ENCODE measurements at places on chromosomes 11 and 22. TPM values are rescaled to one million over a fixed set of nuclear protein-coding genes. Genes with fewer than 3 reads are reported as not detected.

DLG2 gene
- 71.5 TPM for total RNA-seq

FAM83F gene
- total RNA-seq, result 54.5 TPM

TUB gene
- total RNA-seq, result 3.3 TPM

RFPL1 gene
- not detected for total RNA-seq

OR2AG2 gene
- not detected for total RNA-seq

HBE1 gene
- not detected for total RNA-seq

DNAJC24 gene
- total RNA-seq, result 13.5 TPM

OR51B5 gene
- not detected for total RNA-seq

SCUBE2 gene
- total RNA-seq, result 32.9 TPM

RAPSN gene
- total RNA-seq, result 0.59 TPM

MRGPRX3 gene
- total RNA-seq, result not detected

RIMBP3B gene
- total RNA-seq, result not detected

LMNTD2 gene
- 17.8 TPM for total RNA-seq

ANKK1 gene
- total RNA-seq, result 4.4 TPM

OVCH2 gene
- total RNA-seq, result 44.0 TPM
